ENCODE measurements at places on chromosomes 16 and 17. TPM values are rescaled to one million over a fixed set of nuclear protein-coding genes. Genes with fewer than 3 reads are reported as not detected.

The EPN2 gene
- 114 TPM for polyA plus RNA-seq

The CMIP gene
- polyA plus RNA-seq, result 141 TPM

The RAPGEFL1 gene
- polyA plus RNA-seq, result 53.0 TPM

The KRT20 gene
- polyA plus RNA-seq, result not detected

DNA sequence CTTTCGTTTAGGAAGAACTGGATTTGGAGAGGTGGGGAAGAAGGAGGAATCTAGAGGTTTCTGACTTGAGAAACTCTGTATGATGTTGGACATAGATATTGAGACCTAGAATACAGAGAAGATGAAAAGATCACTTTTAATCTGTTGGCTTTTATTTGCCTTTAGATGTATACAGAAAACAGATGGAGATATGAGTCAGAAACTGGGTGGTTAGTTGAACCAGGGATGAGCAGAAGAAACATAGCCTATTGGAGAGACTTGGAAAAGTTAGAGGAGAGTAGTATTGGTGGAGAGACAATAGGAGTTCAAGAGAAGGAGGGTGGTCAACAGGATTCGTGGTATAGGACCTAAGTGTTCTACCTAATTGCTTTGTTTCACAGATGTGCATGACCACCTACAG is 5.1 kb downstream of the PHAF1 start:
- DNase-seq, result no peak
- peaks cover 9% of the 10 kb centered on the region for H3K4me1 ChIP-seq
- no peaks in the 10 kb centered on the region for H3K27me3 ChIP-seq
- peaks cover 5% of the 10 kb centered on the region for H3K36me3 ChIP-seq
- no peak overlapping the region for H3K27ac ChIP-seq

DNA sequence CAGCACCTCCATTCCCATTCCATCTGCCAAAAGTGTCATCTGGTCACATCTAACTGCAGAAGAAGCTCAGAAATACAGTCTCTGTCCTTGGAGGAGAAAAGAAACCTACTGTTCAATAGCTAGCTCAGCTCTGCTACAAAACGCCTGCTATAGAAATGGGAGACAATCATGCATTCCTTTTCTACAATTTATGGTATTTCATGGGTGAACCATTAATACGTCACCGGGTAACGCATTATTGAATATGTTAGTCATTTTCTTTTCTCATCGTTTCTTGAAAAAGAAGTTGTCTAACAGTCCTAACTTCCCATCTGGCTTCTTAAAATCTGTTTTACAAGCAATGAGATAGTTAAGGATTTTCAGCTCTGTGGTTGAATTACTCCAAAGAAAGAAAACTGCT is 496.7 kb upstream of the RBFOX1 start:
- H3K27me3 ChIP-seq, result no peaks in the 10 kb centered on the region
- H3K4me1 ChIP-seq, result no peaks in the 10 kb centered on the region
- no peak for DNase-seq
- H3K36me3 ChIP-seq, result no peaks in the 10 kb centered on the region
- H3K4me3 ChIP-seq, result no peak overlapping the region
- no peak overlapping the region for H3K27ac ChIP-seq
